Spinal cord (tissue), 10 donors: ENCODE measurements at places on chromosomes 1 and 21.

GRCh38 chr1:100440075-100440809 lies 87.9 kb downstream of the CDC14A start:
- no peak for DNase-seq

DNA sequence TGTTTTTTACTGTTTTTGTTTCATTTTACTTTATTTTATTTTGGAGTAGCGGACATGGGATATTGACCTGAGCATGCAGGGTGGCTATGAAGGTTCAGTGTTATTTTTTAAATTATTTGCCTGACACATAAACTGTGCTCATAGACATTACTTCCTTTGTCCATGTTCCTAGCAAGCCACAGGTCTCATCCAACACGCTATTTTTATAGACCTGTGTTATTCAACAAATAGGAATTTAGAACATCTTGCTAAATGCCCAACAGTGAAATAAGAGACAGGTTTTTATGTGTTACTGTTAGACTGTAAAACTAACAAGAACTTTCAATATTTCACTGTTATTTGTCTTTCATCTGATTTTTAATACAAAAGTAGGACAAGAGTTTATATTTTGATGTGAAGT lies 756.4 kb downstream of the KCNT2 start:
- no peak for DNase-seq

GRCh38 chr1:151859891-151860293 lies 6.4 kb upstream of the THEM5 start:
- DNase-seq: no peak

- no peak for DNase-seq
Observed at GRCh38 chr1:229716704-229717103, 90.7 kb downstream of the URB2 start.

DNA sequence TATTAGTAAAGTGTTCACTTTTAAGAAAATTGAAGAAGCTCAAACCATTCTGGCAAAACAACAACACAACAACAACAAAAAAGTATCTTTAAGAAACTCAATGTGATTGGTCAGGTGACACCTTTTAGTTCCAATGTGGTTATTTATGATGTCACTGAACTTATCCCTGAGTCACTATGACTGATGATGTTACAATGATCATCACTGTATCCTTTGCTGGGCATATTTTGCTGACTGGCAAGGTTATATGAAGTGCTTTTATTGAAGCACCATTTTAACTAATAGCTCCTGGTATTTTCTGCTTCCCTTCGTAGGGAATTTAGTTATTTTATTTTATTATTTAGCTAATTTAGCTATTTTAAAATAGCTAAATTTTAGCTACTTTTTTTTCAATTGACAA lies at the start of gene TEX50:
TEX50 (plus strand) TSS at position 223 of the 400 bp plus-strand sequence. CDS start 184 bp downstream, outside the sequence.
- no peak for DNase-seq

DNA sequence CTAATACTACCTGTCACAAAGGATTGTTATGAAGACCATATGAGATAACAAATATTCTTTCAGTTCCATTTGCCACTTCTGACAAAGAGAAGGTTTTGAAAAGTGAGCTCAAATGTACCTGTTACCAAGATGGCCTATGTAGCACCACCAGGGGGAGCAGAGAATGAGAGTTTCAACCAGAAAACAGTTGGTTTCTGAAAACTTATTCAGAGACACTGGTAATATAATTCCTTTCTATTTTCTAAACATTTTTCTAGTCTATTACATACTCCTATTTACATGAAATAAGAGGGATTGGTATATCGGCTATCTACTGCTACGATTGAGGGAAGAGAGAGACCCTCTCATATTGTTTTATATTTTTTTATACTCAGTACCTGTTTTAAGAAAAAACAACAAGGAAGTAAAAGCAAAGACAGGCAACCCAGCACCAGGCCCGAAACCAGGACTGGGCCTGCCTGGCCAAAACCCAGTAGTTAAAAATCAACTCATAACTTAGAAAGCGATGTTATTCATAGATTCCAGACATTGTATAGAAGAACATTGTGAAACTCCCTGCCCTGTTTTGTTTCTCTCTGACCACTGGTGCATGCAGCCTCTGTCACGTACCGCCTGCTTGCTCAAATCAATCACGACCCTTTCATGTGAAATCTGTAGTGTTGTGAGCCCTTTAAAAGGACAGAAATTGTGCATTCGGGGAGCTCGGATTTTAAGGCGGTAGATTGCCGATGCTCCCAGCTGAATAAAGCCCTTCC lies 48.3 kb downstream of the IL23R start:
- no peak for DNase-seq

DNA sequence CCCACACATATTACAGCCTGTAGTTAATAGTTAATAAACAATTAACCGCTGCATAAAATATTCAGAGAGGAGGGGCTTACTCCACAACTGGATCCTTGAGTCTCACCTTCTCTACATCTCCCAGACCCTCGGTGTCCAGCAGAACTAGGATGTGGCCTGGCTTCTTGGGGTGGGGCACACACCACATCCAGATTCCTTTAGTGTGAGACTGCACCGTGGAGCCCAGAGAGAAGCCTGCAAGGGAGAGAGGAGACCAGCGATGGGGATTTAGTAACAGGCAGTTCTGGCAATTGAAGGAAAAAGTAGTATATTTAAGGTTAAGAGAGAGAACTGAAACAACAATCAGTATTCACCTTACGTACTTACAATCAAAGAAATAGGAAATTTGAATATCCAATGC lies 4.9 kb downstream of the GBP1 start:
- no peak for DNase-seq

DNA sequence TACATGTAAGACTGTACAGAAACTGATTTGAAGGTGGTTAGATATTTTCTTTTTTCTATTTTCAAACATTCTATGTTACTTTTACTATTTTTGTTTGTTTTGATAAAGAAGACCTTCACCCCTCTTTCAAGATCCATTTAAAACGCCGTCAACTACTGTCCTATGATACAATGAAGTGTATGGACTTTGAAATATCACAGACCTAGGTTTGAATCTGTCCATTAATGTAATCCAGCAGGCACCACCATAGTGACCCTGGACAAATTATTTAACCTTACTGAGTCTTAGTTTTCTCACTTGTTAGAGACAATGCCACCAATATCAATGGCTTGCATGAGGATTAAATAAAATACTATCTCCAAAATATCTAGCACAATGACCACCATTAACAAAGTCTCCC lies 2.0 kb downstream of the FRRS1 start:
- DNase-seq: no peak

DNA sequence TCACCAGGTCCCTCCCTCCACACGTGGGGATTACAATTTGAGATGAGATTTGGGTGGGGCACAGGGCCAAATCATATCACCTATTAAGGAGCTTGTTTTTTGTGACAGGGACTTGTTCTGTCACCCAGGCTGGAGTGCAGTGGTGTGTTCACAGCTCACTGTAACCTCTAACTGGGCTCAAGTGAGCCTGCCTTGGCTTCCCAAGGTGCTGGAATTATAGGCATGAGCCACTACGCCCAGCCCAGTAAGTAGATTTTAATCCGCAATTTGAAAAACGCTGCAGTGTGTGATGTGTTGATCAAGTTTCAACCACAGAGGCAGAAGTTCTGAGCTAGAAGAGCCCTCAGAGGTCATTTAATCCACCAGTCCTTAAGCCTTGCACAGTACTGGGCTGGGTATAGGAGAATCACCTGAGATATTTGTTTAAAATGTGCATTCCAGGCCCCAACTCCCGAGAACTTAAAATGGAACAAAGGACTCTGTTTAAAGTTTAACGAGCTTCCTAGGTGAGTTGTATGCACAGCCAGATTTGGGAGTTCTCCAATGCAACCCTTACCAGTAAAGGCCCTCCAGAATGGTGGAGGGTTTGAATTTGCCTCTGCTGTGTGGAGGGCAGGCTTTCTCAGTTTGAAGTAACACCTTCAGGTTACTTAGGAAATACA lies 13.4 kb downstream of the RPL11 start:
- DNase-seq: no peak

DNA sequence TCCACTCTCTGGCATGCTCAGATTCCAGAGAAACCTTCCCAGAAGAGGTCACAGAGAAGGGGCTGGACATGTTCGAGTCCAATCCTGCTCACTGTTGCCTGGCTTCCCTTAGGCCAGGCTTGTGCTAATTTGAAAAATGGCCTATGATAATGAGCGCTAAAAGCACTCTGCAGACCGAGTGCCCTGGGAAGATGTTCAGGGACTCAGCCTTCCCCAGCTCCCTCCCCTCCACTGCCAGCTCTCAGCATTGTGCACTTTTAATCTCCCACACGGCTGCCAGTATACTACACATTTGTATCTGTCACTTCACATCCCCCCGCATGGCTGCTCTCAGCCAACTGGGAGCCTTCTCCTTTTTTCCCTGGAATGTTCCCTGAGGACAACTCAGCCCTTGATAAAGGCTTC lies 24.1 kb downstream of the FAM163A start:
- peak; percentile 63 for DNase-seq

GRCh38 chr1:39462074-39462473 lies 29.4 kb upstream of the BMP8A start:
- no peak for DNase-seq

DNA sequence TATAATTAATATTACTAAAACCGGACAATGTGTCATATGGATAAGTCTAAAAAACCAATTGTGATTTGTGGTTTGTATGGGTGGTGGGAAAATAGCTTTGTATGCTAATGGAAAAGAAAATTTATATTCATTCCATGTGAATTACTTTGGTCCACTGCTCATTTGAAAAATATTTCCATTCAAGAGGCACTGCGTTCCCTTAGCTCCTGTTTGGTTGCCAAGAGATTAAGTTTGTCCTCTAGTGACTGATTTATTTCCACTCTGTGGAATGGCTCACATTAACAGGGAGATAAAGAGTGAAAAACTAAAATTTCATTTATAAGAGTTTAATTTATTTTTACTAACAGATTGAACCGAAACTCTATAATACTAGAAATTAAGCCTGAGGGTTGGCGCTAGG lies 744.1 kb upstream of the CHRM3 start:
- DNase-seq: no peak

DNA sequence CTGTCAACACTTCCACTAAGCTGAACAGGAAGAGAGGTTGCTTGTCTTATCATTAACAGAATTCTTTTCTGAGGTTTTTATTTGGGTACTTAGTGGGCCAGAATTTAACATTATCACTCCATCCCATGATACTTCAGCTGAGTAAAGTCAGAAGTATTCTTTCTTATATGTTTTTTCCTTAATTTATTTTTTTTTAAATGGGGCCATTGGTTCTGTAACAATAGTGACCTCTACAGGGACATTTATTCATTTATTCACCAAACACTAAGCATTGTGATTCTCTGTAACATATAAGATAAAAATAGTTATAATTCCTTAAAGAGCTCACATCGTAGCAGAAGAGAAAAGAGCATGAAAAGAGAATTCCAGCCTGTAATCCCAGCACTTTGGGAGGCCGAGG lies 9.8 kb downstream of the GREM2 start:
- no peak for DNase-seq

DNA sequence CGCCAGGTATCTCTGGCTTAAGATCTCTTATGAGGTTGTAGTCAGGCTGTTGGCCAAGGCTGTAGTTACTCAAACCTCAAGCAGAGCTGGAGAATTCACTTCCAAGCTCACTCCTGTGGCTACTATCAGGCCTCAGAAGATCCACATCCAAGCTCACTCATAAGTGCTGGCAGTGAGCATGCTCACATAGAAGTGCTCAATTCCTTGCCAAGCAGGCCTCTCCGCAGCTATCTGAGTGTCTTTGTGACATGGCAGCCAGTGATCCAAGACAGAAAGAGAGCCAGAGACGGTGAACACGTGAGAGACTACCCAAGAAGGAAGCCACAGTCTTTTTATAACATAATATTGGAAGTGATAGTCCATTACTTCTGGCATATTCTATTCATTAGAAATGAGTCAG lies 278.2 kb downstream of the PAPPA2 start:
- no peak for DNase-seq

GRCh38 chr1:19644395-19644680 lies 227 bp downstream of the NBL1 start:
- no peak for DNase-seq

- DNase-seq: no peak
Observed at GRCh38 chr1:116508984-116509980, 61.5 kb downstream of the CD58 start.

GRCh38 chr1:91161749-91162148 lies 139.9 kb upstream of the ZNF644 start:
- no peak for DNase-seq

DNA sequence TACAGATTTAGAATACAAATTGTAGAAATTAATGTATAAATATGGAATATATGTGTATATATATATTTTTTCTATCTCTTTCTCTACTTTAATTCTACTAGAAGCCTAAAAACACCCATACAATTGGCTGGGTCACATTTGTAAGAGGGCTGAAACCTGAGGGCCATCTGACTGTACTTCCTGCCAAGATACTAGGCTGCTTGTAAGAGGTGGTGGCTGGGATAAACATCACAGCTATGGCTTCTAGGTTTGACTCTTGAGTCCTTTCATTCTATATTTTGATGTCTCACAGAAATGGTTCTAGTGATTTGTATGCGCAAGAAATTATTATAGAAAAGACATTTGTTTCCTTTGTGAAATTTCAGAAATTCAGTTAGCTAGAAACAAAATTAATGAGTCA lies 1155.2 kb upstream of the B3GALT2 start:
- DNase-seq: no peak

- no peak for DNase-seq
Observed at GRCh38 chr1:6105763-6106162, 60.1 kb downstream of the KCNAB2 start.

DNA sequence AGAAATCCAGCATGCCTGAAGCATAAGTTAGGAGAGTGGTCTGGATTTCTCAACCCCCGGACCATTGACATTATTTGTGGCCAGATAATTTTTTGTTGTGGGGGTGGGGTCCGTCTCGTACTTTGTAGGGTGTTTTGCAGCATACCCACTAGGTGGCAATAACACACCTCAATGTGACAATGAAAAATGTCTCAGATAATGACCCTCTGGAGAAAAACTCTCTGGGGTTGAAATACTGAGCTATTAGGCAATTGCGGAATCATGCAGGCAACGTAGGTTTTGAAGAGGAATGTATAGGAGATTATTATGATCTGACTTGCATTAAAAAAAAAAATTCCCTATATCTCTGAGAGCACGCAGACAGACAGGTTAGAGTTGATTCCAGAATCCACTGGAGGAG lies 25.3 kb upstream of the RRP15 start:
- DNase-seq: no peak

- no peak for DNase-seq
Observed at GRCh38 chr1:165898837-165899236, 71.4 kb downstream of the UCK2 start.

DNA sequence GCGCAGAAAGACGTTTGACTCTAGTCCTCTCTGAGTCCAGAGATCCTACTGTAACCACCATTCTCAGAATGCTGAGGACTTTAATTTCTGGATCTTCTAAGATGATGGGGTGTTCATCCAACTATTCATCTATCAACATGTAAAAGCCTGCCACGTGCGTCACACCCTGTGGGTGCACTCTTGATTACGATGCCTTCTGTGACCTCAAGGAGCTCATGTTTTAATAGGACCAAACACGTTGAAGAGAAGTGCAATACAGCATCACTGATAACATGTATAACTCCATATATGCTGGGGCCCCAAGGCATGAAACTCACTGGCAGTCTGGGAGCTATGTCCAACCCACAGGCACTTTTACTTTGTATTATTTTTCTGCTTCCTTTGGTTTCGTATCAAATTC lies 19.0 kb downstream of the KIAA0040 start:
- DNase-seq: no peak
